Daoy (cell line): ENCODE measurements at places on chromosomes 11 and 22.

DNA sequence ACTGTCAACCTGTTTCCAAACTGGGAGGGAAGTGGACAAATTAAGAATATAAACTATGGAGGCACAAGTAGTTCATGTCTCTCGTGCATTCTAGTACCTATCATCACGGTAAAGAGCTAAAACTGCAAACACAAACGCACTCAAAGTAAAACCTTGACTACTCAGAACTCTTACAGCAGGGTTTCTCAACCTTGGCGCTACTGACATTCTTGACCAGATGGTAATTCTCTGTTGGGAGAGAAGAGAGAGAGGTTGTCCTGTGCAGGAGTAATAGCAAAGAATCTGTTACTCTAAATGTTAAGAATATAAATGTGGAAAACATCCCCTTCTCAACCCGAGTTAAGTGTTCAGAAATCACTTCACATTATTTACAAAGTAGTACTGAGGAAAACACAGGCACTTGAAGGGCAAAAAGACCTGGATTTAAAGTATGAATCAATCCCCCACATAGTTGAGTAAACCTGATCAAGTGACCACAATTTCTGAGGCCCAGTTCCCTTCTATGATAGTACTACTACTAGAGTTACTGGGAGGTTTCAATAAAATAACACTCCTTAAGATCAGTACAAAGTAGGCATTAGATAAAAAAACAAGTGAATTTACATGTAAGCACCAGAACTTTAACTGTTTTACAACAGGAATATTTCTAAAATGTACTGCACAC, 73.1 kb upstream of the ARHGAP32 start:
- no peak for DNase-seq

DNA sequence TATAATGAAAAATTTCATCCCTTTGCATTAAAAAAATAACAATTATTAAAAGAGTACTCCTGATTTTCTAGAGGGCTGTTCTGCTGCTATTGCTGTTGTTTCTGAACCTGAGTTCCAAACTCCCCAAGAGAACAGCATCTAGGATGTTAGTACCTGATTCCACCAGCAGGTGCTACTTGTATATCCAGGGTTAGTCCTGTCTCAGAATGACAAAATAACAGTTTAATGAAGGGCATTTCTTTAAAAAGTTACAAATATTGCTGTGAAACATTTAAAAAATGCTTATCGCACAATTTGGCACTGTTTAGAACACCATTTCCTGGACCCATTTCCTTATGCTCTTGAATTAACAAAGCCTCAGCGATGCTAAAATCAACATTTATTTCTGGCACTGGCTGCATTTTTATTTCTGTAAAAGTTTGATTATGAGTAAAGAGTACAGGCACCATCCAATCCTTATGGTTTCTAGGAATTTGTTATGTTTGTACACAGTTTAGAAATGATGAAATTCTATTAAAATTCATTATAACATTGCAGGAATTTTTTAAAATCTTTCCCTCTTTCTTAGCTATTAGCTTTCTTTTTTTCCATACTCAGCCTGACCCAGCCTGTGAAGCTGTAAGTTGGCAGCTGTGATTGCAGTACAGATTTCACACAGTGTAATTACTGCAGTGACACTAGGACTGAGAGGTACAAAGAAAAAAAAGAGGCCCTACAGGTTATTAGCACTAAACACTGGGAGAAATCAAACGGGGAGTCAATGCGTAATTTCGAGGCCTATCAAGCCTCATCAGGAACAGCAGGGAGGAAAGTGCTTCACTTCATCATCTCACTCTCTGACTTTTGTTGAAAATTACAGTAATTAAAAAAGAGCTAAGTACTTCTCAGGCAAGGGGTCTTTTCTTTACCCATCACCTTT, 208.8 kb downstream of the DCDC1 start:
- no peak for DNase-seq

DNA sequence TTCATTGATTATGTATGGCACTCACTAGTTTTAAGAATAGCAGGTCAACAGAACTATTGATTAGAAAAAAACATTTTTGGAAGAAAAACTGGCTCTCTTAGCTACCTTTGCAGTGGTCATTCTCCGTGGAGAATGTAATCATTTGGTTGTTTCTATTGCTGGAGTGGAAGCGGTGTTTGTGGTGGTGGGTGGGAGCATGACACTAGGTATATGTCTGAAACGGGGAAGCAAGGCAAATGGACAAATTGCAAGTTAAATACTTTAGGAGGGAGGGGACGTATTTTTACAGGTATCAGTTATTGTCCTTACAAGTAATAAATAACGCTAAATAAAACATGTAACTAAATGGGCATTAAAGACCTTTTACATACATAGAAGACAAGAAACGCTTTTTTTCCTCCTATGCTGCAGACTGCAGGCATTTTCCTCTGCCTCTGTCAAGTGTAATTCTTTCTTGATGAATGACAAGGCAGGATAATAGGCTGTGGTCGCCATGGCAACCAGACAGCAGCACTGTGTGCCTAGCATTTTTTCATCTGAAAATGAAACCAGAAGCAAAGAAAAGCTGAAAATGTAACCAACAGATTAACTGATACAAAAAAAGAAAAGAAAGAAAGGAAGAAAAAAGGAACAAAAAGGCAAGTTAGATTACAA, 46.2 kb downstream of the BLID start:
- peak; percentile 81 for DNase-seq

DNA sequence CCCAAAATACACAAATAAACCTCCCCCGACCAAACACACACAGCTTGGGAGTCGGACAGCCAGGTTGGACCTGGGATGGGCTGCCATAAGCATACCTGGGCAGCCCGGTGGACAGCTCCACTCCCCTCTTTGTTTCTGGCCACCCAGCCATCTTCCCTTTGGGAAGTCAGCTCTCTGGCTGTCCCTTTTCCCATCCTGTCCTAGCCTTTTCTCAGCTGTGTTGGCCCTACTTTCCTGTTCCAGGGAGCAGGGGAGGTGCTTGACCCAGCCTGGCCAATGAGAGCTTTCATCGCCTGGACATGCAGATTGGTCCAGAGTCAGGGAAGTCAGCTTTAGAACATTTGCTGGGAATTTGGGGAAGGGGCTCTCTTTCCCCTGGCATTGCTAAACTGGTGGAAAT, 68.7 kb upstream of the NECTIN1 start:
- DNase-seq, result no peak

DNA sequence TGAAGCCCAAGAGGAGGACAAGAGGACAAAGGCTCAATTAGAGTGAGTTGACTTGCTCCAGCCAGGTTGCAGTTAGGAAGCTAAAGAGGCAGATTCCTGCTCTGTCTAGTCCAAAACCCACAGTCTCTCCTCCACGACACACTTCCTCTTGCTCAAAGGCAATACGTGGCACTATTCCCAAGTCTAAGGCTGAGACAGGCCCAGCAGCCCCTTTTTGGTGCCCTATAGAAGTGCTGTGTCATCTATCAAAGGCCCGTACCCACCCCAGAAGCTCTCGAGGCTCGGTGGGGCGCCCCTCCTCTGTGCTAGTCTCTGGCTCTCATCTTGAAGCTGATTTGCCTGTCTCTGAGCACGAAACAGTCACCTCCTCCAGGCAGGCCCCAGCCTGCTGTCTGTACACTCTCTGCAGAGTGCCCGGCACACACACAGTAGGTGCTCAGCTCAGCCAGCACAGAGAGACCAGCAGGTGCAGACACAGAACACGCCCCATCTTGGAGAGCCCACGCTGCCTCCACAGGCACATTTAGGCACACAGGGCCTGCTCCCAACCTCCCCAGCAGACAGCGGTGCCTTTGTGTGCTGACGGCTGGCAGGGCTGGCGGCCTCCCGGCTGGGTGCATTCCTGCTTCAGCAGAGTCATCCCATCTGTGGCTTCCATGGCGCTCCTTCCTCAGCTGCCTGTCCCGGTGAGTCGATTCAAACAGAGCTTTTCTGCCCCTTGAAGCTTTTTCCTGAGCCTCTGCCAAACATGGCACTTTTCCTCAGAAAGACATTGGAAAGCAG, 52.8 kb downstream of the MYH9 start:
- peak; percentile 86 for DNase-seq

DNA sequence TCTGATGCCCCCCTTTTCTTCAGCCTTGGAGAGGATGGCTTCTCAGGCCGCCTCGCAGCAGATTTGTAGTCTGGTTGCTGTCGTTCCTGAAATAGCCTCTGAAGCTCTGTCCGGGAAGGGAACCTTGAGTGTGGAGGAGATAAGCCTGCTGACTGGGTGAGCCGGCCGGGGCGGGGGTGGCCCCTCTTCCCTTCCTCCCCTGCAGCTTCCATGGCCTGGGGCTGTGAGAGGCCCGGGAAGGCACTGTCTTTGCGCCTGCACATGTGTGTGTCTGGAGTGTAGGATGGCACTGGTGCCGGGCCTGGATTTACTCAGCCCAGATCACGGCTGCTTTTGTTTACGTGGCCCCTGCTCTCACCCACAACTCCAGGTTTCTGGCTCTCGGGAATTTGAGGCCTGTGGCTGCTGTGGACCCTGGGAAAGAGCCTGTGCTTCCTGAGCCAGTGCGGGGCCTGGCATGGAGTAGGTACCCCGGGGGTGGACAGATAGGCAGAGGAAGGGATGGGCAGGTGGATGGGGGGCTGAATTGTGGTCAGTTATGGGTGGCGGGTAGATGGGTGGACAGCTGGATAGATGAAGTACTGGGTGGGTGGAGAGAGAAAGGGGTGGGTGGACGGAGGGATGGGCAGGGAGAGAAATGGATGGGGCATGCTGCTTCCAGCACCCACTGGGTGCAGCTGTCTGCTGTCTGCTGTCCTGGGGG, 16.6 kb downstream of the KCNQ1 start:
- DNase-seq, result no peak

DNA sequence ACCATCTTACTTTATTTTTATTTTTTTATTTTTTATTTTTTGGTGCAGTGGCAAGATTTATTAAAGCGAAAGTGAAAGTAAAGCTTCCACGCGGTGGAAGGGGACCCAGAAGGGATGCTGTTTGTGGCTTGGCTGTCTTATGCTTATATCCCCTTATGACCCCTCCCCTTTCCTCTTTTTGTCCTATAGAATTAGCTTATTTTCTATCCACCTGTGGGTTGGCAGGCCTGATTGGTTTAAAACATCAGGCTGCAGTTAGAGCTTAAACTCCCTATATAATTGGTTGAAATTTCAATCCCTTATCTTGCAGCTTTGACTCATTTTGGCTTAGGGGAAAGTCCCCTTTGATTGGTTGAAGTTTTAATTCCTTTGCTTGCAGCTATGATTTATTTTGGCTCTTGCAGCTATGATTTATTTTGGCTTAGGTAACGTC, 50.5 kb downstream of the NNMT start:
- DNase-seq, result peak; percentile 30

DNA sequence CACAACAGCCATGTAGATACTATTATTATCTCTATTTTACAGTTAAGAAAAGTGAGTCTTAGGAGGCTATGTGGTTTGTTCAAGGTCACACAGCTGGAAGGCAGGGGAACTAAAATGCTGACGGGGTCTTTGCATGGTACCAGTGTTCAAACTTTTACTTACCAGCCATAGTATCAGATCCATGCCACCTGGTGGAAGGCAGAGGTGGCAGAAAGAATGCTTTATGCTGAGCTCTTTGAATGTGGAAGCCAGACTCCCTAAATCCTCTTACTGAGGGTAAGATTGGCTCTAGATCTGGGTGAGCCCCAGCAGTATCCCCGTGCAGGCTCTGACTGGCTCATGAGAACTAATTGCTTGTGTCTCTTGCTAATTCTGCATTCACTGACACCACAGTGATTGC, 54.3 kb upstream of the NAV2 start:
- no peak for DNase-seq

- DNase-seq, result no peak
Observed at GRCh38 chr11:4092026-4092425, 2.6 kb upstream of the RRM1 start.

GRCh38 chr11:71488681-71489270, 35.8 kb downstream of the NADSYN1 start:
- DNase-seq, result no peak

- no peak for DNase-seq
Observed at GRCh38 chr22:44381761-44382115, 69.0 kb upstream of the SHISAL1 start.

GRCh38 chr11:128947773-128948172, 5.1 kb upstream of the TP53AIP1 start:
- DNase-seq, result no peak
